ENCODE measurements at places on chromosomes 7 and 10.

DNA sequence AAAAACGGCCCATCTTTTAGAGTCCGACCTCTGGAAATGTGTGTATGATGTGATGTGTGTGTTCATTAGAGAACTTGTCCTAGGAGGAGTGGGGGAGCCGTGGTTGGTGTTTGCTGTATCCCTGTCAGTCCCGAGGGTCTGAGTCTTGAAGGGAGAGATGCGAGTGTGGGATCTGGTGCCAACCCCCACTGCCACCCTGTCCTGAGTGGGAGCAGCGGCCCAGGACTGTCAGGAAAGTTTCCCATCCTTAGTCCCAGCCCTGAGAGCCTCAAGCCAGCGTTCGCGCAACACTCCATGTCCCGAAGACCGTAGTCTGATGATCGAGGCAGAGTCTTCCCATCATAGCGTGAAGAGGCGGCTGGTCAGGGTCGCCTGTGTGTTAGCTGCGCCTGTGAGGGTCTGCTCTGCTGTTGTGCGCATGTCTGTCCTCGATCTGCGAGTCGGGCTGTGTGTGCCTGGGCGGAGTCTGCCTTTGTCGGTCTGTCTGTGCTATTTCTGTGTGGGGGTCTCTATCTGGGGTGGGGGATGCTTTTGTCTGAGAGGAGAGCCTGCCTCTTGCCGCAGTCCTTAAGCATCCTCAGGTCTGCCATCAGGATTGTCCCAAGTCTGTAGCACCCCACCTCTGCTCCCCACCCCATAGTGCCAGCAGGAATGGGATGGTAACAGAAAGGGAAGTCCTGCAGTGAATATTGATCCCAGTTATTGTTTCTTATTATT is 514 bp upstream of the CHAT start:
- no peak for DNase-seq

GRCh38 chr7:29350351-29350750 is 155.8 kb downstream of the CHN2 start:
- no peak for DNase-seq

DNA sequence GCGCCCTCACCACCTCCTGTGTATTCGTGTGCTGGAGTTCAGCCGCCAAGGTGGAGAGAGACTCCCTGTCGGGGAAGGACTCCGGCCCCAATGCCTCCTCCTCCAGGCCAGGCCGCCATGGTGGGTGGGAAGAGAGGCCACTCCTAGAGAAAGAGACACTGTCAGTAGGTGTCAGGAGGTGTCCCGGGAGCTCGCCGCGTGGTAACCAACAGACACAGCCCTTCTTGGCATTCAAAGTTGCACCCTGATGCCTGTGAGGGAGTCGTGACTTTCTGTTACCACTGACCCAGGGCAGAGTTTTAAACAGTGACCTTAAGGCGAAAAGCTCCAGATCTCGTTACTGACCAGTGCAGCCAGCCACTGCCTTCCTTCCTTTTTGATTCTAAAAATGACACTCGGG is 155.2 kb downstream of the CUX1 start:
- DNase-seq = no peak

DNA sequence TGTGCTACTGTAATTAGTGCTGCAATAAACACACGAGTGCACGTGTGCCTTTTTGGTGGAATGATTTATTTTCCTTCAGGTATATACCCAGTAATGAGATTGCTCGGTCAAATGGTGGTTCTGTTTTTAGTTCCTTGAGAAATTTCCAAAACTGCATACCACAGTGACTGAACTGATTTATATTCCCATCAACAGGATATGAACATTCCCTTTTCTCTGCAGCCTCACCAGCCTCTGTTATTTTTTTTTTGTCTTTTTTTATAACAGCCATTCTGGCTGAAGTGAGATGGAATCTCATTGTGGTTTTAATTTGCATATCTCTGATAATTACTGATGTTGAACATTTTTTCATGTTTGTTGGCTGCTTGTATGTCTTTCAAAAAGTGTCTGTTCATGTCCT is 922.9 kb upstream of the LRRN3 start:
- no peak for DNase-seq

DNA sequence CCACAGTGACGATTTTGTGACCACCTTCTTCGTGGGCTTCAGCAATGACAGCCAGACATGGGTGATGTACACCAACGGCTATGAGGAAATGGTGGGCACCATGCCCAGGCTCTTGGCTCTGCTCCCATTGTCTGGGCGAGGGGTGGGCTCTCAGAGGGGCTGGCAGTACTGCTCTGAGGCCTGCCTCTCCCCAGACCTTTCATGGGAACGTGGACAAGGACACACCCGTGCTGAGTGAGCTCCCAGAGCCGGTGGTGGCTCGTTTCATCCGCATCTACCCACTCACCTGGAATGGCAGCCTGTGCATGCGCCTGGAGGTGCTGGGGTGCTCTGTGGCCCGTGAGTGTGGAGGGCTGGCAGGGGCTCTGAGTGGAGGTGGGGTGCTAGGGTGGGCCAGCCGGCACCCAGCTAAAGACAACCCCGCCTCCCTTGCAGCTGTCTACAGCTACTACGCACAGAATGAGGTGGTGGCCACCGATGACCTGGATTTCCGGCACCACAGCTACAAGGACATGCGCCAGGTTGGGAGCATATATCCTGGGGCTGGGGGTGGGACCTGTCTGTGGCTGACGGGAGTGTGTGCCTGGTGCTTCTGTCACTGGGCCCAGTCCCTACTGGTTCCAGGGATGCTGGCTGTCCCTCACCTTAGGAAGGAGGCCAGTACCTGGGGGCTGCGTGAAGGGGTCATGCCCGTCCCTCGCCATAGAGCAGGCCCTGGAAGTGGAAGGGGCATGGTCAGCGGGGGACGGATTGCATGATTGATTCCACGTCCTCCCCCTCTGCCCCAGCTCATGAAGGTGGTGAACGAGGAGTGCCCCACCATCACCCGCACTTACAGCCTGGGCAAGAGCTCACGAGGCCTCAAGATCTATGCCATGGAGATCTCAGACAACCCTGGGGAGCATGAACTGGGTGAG is 6.8 kb downstream of the AEBP1 start:
- no peak for DNase-seq

DNA sequence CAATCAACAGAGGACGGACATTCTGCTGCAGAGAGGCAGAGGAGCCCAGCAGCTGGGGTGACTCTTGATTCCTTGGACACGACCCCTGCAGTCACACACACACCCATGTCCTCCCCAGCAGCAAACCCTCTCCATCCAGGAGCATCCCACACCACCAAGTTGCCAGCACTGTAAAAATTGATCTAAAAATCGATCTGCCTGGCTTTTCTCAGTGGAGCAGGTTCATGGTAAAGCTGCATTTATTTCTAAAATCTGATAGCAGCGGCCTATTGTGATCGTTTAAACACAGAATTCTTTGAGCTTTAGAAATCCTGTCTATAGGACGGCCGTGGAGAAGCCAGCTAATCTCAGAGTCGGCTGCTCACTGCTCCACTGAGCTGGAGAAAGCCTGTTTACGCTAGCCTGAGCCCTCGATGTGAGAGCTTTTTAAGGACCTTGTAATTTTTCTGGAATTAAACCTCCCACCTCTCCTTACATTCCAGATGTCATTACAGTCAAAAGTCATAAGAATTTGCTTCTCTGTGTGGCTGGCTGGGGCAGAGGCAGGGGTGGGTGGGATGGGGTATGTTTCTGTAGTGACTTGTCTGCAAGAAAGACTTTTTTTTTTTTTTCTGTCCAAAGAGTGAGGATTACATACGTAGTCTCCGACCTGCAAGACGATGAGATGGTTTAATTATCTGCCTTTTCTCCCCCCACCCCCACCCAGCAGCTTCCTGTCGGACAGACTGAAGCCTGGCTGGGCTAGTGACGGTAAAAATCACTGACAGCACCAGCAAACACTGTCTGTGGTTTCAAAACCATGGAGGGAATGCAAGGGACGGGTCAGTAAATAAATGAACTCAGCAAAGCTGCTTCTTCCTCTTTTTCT is 31.6 kb downstream of the TRIM8 start:
- no peak for DNase-seq

GRCh38 chr10:126437635-126438406 is 49.5 kb upstream of the ADAM12 start:
- DNase-seq = no peak

- no peak for DNase-seq
Measured at GRCh38 chr10:125060482-125060825, 99.9 kb downstream of the CTBP2 start.

- DNase-seq = no peak
Measured at GRCh38 chr10:116664631-116665030, 43.9 kb downstream of the PNLIPRP2 start.

DNA sequence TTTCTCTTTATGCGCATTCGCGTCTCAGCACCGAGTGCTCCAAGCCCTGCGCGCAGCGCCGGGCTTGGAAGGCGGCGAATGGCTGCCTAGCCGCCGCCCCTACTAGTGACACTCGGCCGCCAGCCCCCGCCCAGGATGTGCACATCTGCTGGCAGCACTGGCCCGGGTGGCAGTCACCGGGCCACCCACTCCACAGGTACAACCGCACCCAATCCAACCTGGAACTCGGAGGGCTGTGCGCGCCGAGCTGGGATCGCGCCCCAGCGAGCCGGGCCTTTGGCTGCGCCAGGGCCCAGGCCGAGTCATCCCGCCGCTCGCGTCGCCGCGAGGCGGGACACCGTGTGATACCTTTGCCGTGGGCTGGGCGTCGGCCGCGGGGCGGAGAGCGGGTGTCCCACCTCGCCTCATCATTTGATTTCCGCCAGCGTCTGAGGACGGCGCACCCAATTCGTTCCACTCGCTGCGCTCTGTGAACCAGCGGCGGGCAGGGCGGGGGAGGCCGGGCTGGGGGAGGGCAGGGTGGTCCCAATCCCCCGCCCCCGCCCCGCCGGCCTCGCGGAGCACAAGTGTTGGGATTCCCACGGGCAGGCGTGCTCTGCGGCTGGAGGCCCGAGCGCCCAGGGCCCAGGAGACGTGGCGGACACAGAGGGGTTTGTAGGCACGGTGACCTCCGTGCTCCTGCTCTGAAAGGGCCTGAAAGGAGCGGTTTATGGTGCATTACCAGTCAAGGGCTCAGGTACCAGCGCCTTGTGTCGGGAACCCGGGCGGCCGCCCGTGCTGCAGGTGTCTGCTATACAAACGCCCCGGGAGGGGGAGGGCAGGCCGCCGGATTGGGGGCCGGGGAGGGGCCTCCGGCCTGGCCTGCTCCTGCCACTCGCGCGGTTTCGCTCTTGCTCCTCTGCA is 17.8 kb upstream of the PTF1A start:
- DNase-seq = no peak

GRCh38 chr10:51804866-51805265 is 105.5 kb upstream of the CSTF2T start:
- DNase-seq = no peak

DNA sequence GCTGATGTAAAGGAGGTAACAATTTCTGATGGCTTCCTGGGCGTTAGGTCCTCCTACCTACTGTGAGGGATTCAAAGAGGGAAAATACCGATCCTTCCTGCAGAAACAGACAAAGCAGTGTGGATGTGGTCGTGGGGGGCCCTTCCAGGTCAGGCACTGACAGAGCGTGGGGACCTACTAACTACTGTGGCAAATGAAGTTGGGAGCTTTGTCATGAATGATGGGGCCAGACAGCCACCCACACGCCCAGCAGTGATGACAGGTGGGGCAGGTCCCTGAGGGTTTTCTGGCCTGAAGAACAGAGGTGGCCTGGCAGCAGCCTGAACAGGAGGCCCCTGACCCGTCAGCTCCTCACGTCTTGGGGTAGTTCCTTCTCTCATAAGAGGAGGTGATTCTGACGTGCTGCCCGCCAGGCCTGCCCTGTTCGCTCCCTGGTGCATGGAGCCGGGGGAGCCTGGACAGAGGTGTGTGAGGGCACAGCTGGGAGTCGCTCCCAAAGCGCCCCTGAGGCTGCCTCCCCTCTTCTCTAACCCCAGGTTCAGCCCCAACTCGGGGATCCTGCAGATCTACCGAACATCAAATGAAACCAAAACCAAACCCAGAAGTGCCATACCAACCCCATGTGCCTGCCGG is 4.2 kb downstream of the ATP6V0E2 start:
- no peak for DNase-seq

GRCh38 chr10:86287966-86288579 is 78.5 kb downstream of the GRID1 start:
- no peak for DNase-seq

DNA sequence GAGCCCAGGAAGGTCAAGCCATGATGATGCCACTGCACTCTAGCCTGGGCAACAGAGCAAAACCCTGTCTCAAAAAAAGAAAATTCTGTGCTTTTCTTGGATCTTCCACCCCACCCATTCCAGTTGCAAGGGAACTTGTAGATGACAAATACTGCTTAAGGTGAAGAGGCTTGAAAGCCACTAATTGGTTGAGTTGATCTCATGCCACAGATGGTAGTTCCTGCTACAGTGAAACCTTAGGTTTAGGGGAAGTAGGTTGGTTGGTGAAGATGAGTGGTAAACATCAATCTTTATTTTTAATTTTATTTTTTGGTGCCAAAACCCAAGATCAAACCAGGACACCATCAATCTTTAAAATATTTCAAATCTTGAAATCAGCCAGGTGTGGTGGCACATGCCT is 2.9 kb upstream of the GDI2 start:
- DNase-seq = no peak

GRCh38 chr10:51892965-51893658 is 193.7 kb upstream of the CSTF2T start:
- no peak for DNase-seq

GRCh38 chr7:127726476-127726875 is 74.5 kb downstream of the SND1 start:
- no peak for DNase-seq

- DNase-seq = no peak
Measured at GRCh38 chr10:99530108-99531025, 2.4 kb upstream of the NKX2-3 start.

GRCh38 chr10:99041468-99041867 is 194.2 kb downstream of the HPSE2 start:
- DNase-seq = no peak

- peak; percentile 45 for DNase-seq
Measured at GRCh38 chr10:110504111-110504735, 6.5 kb downstream of the DUSP5 start.

DNA sequence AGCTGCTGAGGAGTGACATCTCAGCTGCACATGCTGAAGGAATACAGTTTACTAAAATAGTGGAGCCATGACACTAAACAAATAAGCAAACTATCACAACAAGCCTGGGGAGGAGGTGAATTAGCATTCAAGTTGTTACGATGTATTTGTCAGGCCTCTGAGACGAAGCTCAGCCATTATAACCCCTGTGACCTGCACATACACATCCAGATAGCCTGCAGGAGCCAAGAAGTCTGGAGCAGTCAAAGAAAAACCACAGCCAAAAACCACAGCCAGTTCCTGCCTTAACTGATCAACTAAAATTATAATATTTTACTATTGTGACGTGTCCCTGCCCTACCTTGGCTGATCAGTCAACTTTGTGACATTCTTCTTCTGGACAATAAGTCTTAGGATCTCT is 68.6 kb downstream of the NSUN6 start:
- DNase-seq = no peak

- DNase-seq = peak; percentile 38
Measured at GRCh38 chr10:44959247-44960087, at the start of gene RASSF4. TSS of gene RASSF4 (plus strand) at chr10:44959802. CDS start at chr10:44970203, 10,401 bp downstream.

DNA sequence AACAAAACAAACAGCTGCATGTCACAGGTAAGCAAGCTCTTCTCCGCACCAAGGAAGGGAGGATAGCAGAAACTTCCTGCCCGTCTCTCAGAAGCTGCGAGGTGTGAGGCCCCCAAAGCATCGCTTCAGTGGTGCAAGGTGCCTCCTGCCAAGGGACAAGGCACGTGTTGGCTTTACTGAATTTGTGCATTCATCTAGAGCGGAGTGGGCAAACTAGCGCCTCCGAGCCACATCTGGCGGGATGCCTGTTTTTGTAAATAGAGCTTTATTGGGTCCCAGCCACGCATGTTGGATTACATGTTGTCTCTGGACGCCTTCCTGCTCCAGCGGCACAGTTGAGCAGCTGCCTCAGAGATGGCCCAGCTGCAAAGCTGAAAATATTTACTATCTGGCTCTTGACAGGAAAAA is 27.7 kb downstream of the PHYH start:
- no peak for DNase-seq

Data from hematopoietic multipotent progenitor cell treated with erythropoietin and hydrocortisone succinate and interleukin-3 and kit ligand, for 15 days (in vitro differentiated cells).